Thoracic aorta (tissue), 2 donors: ENCODE measurements at places on chromosomes 13 and 19. TPM values are rescaled to one million over a fixed set of nuclear protein-coding genes. Genes with fewer than 3 reads are reported as not detected.

DNA sequence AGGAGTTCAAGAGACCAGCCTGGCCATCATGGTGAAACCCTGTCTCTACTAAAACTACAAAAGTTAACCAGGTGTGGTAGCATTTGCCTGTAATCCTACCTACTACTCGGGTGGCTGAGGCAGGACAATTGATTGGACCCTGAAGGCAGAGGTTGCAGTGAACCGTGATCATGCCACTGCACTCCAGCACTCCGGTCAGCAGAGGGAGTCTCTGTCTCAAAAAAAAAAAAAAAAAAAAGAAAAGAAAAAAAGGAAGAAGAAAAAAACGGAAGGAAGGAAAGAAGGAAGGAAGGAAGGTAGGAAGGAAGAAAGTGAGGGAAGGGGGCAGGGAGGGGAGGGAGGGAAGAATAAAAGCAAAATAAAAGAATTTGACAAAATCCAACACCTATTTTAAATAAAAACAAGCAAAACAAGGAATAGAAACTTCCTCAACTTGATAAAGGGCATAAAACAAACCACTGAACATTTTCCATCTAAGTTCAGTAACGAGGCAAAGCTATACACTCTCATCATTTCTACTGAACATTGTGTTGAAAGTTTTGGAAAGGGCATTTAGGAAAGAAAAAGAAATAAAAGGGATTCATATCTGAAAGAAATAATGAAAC lies 411.6 kb upstream of the SLITRK5 start:
- no peak for DNase-seq

DNA sequence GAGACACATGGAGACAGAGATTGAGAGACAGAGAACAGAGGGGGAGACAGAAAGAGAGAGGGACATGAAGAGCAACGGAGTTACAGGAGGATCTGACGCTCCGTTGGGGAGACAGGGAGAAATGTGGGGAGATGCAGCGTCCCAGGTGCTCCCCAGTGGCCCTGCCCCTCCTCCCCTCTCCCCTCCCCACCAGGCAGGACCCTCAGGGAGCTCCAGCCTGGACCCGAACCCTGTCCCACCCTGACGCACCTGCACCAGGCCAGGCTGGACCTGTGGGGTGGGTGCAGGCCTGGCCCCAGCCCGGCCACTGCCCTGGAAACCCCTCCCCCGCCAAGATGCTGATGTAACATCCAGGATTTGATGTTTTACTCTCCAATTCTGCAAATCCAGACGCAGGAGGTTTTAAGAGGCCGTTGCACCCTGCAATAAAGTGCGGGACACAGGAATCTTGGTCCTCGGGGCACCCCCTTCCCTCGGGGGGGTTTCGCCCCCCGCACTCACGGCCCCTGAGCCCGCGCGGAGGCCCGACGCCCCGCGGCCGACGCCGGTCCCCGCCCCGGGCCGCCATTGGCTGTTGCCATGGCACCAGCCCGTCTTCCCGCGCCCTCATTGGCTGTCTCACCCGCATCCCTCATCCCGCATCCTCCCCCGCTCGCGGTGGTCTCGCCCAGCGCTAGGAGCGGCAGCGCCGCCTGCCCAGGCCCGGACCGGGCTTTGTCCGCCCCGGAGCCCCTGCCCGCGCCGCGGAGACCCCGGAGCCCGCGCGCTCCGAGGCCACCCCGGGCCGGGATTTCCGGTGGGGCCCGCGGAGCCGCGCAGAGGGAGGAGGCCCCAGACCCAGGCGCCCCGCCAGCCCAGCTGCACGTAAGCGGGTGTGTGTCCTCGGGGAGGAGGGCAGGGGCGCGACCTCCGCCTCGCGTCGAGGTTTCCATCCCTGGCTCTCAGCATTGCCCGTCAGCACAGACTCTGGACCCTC lies at the start of gene APC2:
Gene APC2, plus strand, starts transcription at position 655 of the 976 bp plus-strand sequence. CDS start 2,881 bp downstream, outside the sequence.
- no peak for DNase-seq

- DNase-seq = no peak
Measured at GRCh38 chr19:9658769-9659168, 16.1 kb downstream of the ZNF562 start.

Gene ZNF527
- 3.8 TPM for total RNA-seq

Gene SYT3
- total RNA-seq = not detected

Gene KLK3
- not detected for total RNA-seq

Gene ZIM2
- total RNA-seq = not detected

Gene CEACAM16
- not detected for total RNA-seq

Gene CCL25
- not detected for total RNA-seq

Gene CACNG6
- total RNA-seq = not detected

Gene ZNF844
- 4.7 TPM for total RNA-seq

Gene KLK2
- not detected for total RNA-seq

Gene ADGRE2
- 9.9 TPM for total RNA-seq

Gene ZNF85
- 10.2 TPM for total RNA-seq
